ENCODE measurements at places on chromosomes 12 and 14.
A peak's percentile ranks its signal among the peaks of the same experiment; 100 is the strongest.

DNA sequence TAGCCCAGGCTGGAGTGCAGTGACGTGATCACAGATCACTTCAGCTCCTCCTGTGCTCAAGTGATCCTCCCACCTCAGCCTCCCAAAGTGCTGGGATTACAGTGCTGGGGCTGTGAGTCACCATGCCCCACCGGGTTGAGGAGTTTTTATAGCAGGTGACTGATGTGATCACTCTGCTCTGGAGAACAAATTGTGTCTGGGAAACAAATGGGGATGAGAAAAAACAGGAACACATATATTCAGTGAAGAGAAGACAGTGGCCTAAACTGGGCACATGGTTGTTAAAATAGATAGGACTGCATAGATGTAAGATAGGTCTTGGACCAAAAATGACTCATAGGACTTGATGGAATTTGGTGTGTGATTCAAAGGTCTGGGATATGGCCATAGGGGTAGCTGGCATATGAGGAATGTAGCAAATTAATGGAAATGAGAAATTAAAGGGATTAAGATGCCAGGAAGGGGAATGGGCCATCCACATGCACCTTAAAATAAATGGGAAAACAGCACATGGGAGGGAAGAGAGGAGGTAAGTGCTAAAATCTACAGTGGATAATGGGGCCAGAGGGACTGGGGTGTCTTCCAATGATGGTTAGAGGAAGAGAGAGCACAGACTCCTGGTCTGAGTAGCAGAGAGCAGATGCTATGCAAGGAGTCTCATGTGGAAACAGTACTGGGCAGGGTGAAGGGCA, 11.2 kb downstream of the BCAT1 start:
- DNase-seq, result no peak

DNA sequence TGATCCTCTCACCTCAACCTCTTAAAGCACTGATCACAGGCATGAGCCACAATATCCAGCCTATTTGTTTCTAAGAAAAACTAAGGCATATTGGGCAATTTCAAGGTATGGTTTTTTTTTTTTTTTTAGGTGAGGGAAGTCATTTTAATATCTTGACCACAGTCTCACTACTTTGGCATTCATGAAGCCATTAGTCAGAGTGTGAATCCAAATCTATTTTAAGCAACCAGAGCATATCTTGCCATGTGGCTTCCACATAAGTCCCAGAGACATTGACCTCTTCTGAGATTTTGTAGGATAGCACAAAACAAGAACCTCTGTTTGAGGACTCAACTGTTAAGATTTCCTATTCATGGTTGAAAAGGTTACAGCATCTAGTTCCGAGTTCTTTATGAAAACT, 130.3 kb upstream of the RBM19 start:
- no peak for DNase-seq

DNA sequence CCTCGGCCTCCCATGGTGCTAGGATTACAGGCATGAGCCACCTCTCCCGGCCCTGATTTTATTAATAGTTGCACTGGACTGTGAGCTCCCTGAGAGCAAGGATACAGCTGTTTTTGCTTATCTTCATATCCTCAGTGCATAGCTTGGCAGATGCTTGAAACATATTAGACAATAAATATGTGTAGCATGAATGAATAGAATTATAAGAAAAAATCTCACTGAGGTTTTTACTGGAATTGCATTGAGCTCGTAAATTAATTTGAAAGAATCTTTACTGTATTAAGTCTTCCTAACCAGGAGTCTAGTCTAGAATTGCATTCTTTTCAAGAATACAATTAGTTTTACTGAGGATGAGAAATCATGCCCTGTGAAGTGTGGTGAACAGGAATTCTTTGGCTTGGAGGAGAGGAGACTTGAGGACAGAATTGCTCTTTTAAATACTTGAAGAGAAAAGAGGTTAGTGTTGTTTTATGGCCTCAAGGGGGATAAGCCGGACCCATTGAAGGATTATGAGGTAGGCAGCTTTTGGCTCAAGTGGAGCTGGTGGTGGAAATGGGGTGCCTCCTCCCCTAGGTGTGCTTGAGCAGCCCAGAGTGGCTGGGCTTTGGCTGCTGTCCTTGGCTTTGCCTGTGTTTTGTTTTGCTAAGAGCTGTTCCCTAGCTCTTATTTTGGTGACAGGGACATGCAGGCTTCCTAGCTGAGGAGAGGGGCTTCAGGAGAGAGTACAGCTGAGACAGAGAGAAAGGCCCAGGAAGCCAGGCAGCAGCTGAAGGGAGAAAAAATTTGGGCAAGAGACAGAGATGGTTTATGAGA, 34.0 kb downstream of the PLEKHD1 start:
- no peak for DNase-seq

DNA sequence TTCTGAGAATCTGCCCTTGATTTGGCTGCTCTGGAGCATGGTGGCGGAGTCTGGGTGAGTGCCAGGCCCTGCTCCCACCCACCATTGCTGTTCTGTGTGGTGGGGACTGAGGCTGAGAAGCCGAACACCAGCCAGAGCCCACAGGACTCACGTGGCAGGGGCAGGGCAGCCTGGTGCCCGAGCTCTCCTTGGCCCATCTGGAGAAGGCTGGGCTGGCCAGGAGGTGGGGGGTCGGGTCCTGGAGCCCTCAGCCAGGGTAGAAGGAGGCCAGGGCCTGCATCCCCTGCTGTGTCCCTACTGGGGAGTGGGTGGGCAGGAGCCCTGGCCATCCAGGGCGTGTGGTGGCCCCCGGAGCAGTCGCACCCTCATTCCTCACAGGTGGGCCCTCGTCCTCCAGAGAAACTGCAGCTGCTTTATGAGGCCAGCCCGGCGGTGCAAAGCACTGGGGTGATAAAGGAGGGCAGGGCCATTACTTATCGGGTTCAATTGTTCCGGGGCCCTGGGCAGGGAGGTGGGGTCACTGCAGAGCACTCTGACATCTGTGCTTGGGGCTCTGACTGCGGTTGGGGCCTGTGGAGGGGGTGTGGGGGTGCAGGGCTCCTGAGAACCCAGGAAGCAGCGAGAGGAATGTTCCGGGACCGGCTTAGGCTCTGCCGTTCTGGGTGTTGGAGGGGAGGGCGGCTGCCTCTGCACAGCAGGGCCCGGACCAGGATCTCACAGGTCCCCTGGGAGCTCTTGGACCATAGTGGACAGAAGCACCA, 217.5 kb upstream of the C14orf180 start:
- DNase-seq, result no peak

DNA sequence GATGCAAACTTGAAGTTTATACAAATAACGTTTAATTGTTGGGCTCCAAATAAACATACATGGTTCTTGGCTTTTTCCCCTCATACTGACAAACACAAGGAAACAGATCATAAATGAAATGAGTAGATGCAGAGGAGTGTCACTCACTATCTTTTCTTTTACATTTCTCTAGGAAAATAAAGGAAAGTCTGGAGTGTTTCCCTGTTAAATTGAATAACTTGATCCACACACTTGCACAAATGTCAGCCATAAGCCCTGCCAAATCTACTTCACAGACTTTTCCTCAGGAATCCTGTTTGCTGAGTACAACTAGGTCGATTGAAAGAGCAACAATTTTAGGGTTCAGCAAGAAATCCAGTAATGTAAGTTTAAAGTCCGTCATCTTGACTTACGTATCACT, 175.3 kb downstream of the PLCZ1 start:
- no peak for DNase-seq

GRCh38 chr14:55005071-55005470, 21.8 kb downstream of the WDHD1 start:
- no peak for DNase-seq

DNA sequence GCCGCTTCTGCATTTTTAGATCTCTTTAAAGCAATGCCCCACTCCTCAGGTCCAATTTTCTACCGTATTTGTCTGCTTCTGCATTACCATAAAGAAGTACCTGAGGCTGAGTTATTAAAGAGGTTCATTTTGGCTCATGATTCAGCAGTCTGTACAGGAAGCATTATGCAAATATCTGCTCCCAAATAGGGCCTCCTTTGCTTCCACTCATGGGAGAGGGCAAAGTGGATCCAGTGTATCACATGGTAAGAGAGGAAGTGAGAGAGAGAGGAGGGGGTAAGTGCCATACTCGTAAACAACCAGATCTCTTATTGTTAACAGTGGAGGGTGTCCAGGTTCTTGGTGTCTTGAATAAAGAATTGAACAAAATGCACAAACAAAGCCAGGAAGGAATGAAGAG, 316.1 kb upstream of the SEL1L start:
- no peak for DNase-seq

- no peak for DNase-seq
Measured at GRCh38 chr14:105181549-105182295, 610 bp upstream of the NUDT14 start.

- DNase-seq, result no peak
Measured at GRCh38 chr12:80708259-80708974, 983 bp downstream of the MYF6 start.

- DNase-seq, result peak; percentile 22
Measured at GRCh38 chr12:19712041-19712440, 272.7 kb downstream of the AEBP2 start.

DNA sequence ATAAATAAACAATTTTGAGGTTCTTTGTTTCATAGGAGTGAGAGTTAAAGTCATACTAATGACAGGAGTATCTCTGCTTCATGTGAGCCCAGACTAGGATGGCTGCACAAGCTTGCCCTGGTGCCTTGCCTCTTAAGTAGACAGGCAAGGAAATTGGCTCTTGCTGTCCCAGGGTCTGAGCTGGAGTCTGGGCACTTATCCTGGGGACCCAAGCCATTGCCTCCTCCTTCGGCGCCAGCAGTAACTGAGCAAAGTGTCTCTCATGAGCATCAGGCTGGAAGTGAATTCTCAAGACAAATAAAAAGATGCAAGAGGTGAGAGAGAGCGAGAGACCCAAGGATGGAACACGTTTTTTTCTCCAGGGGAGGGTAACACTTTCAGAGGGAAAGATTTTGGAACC, 6.9 kb upstream of the FBXW8 start:
- no peak for DNase-seq

DNA sequence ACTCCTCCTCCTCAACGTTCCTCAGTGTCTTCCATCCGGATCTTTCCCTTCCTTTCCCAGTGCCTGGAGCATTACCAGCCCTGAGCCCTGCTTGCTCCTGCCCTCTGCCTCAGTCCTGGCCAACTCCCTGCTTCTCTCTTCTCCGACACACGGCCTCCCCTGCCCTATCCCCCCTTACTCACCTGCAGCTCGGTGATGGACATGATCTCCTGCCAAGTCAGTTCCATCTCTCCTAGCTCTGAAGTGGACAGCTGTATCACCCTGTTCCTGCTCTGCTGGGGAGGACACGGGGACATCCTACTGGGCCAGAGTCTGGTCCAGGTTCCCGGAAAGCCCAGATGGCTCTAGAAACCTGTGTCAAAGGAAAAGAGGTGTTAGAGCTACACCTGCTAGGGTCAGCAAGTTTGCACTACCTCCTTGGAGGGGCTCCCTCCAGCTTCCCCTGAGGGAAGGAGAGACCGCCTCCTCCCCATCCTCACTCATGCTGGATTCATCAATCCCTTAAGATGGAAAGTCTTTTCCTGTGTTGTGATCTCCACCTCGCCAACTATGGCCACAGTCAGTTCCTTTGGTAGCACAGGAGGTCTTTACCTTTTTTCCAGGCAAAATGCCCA, 5.8 kb downstream of the NFE2 start:
- no peak for DNase-seq

- DNase-seq, result no peak
Measured at GRCh38 chr14:93824518-93825234, 36.4 kb upstream of the PRIMA1 start.

- no peak for DNase-seq
Measured at GRCh38 chr14:91877376-91877915, 10.1 kb upstream of the TC2N start.

DNA sequence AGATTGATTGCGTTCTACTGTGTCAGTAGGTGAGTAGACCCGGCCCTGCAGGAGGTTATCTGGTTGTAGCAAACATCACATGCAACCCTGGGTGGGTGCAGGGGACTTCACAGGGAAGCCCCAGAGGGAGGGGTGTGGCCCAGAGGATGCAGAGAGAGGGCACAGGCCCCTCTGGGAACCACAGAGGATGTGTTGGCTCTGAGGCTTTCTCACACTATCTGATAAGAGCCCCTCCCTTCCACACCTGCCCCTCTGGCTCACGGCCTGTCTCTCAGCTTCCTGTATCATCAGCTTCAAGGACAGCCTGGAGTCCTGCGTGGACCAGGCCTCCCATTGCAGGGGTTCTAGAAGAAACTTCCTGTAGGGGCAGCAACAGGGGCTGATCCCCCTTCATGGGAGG, 101.9 kb downstream of the RIN3 start:
- DNase-seq, result no peak

DNA sequence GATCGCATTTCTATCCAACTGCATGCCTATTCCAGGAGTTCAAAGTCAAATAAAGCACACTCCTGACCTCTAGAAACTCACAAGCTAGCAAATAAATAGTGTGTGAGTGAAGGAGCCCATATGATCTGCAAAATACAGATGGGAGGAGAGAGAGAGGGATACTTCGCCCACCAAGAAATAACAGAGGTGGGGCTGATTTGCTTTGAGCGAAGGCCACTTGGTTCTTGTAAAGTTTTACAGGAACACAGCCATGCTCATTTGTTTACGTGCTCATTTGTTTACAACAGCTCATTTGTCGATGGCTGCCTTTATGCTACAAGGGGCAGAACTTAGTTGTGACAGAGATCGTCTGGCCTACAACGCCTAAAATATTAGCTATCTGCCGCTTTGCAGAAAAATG, 63.4 kb upstream of the GPATCH2L start:
- no peak for DNase-seq

- DNase-seq, result no peak
Measured at GRCh38 chr12:82299319-82300025, 58.7 kb downstream of the CCDC59 start.

DNA sequence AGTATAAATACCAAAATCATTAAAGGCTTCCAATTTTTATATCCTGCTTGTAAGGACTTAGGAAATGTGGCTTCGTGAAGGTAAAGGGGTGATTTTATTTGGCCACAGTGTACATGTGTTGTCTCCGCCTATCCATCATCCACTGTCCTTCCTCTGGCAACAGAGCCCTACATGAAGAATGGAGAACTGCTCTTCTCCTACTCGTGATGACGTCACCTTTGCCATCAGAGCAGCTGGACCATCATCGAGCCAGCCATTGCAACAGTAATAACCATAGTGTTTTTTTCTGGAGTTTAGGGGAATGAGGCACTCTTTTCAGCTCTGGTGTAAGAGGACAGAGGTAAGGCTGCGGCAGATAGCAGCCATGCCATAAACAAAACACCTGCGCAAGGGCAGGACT, 19.2 kb downstream of the ITPR2 start:
- no peak for DNase-seq

All from SIG-M5 (cell line).